NCI-H1417 (cell line): ENCODE measurements at places on chromosomes 1 and 21.

- DNase-seq = no peak
These were observed 497 bp downstream of the FCRLB start for GRCh38 chr1:161721738-161722343.

GRCh38 chr1:56811331-56811730, 7.9 kb downstream of the FYB2 start:
- DNase-seq = no peak

- DNase-seq = no peak
These were observed 22.9 kb upstream of the MOB3C start for GRCh38 chr1:46639547-46639946.

DNA sequence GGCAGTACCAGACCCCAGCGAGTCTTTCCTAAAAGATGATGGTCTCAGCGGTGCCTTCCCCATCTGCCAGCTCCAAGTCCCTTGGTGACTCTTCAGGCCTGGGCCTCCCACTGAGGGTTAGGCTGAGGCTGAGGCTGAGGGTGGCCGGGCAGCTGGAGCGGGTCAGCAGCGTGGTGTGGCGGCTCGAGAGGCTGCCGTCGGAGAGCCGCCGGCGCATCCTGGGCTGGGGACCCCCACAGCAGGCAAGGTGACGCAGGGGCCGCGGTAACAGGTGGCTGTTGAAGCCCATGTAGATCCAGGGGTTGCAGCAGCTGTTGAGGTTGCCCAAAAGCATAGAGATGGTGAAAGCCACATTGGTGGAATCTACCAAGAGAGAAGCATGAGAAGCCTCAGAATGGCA, 7.0 kb downstream of the AVPR1B start:
- DNase-seq = no peak

GRCh38 chr1:1942753-1943656, 23.9 kb upstream of the TMEM52 start:
- DNase-seq = no peak

GRCh38 chr1:209633335-209633997, 18.8 kb downstream of the LAMB3 start:
- no peak for DNase-seq

- DNase-seq = no peak
These were observed 26.2 kb upstream of the CD1A start for GRCh38 chr1:158227904-158228623.

- DNase-seq = peak; percentile 83
These were observed at the start of gene MCOLN3 for GRCh38 chr1:85048296-85049064. MCOLN3 (minus strand) TSS chr1:85048500; CDS start chr1:85045360, 3,140 bp downstream.

- no peak for DNase-seq
These were observed 38.4 kb upstream of the RBM34 start for GRCh38 chr1:235199441-235199840.

GRCh38 chr1:24319312-24319863, at the start of gene GRHL3:
GRHL3 (plus strand) TSS chr1:24319357; CDS start chr1:24319552, 195 bp downstream.
- DNase-seq = peak; percentile 95

DNA sequence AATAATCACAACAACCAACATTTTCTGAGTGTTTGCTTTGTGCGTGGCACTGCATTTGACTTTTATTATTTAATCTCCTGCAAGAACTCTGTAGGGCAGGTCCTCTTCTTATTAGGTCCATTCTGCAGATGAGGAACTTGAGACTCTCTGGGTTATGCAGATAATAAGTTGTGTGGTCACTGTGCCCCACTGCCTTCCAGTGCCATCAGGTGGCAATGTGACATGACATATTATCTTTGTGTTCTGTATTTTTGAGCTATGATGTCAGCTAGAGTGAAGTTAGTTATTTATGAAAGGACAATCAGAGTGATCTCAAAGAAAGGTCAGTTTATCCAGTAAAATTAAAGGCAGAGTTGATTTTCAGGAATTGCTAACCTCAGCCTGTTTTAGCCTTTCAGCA, 196.0 kb downstream of the FMN2 start:
- no peak for DNase-seq

- DNase-seq = peak; percentile 7
These were observed 1.2 kb upstream of the EPHA10 start for GRCh38 chr1:37765916-37766664.

- no peak for DNase-seq
These were observed 27.4 kb upstream of the TENT5C start for GRCh38 chr1:117578466-117578865.

GRCh38 chr1:225917101-225917500, 6.9 kb downstream of the PYCR2 start:
- no peak for DNase-seq

- peak; percentile 26 for DNase-seq
These were observed 12.8 kb upstream of the LMX1A start for GRCh38 chr1:165369255-165369848.

GRCh38 chr1:232951180-232951579, 769 bp downstream of the NTPCR start:
- DNase-seq = no peak
